Activated CD4-positive, alpha-beta memory T cell treated with anti-CD3 and anti-CD28 coated beads for 36 hours (primary cell): ENCODE measurements at places on chromosomes 3 and 15.

DNA sequence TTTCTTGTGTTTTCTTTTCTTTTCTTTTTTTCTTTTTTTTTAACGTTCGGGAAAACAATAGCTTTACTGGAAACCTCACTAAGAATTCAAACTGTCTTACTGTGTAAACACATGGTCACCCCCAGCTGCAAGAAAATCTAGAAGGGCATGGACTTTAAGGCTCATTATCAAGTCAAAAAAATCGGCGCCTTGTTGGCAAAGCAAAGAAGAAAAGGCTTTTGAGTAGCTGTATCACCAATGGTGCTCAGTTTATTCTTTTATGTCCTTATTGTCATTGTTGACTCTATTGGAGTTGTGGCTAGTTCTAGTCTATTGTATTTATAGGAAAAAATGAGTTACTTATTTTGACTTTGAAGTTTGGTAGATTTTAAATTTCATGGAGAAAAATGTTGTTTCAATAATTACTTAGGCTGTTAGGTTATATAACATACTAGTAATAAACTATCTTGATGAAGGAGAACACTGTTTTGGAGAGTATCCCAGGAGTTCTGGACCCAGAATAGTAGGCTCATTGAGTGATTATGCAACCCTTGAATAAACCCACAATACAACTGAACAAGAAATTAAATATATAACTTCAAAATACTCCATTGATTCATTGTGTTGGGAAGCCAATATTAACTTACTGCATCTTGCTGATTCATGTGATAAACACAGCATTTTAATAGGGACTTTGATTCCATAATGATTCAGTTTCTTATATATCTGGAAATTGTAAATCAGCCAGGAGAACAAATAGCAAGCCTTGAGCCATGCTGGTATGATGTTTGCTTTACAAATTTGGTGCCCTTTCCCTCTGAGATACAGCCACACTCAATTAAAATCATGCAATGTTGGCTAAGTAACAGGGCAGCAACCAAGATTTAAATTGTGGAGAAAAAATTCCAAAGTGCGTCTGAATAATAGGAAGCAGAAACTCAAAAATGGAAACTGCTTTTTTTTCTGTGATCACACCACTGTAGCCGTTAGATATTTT is 27.8 kb upstream of the GOLIM4 start:
- no peak for DNase-seq

GRCh38 chr3:43231276-43232000 is 54.9 kb upstream of the SNRK start:
- no peak for DNase-seq

DNA sequence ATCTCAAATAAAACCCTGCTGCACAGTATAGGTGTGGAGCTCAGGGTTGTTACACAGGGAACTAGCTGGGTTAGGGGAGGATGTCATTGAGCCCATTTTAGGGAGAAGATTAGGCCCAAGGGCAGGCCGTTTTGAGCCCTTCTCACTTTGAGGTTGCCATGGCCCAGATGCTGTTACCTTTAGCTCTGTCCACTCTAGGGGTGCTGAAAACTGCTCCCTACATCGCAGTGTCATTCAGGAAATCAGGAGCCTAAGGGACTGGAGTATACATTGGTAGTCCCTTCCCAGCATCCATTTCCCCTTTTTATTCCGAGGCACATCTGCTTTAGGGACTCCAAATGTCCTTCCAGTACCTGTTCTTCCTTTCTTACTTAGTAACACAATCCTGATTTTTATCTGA is 79.0 kb upstream of the SELENOK start:
- DNase-seq: no peak

DNA sequence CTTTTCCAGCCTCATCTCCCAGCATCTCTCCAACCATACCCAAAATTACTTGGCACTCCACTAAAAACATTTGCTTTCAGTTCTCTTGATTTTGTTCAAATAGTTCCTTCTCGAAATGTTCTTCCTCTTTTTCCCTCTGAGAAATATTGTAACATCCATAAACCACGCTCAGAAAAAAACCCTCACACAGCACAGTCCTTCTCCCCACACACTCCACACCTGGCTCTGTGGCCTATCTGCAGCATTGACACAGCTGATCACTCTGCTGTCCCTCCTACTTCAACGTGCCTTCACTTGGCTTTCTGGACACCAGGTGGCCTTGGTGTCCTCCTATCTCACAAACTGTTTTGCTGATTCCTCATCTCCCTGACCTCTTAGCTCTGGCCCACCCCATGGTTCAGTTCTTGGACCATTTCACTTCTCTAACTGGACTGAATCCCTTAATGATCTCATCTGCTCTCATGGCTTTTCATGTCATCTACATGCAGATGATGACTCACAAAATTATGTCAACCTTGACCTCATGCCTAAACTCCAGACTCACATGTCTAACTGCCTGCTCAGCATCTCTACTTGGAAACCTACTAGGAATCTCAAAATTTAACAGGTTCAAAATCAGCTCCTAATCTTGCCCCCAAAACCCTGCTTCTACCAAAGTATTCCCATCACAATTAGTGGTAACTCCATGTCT is 93.3 kb downstream of the TRIM42 start:
- DNase-seq: no peak

- no peak for DNase-seq
These were observed 41.3 kb upstream of the PRTG start for GRCh38 chr15:55784286-55784685.
